ENCODE measurements at places on chromosomes 5 and 9. TPM values are rescaled to one million over a fixed set of nuclear protein-coding genes. Genes with fewer than 3 reads are reported as not detected.

DNA sequence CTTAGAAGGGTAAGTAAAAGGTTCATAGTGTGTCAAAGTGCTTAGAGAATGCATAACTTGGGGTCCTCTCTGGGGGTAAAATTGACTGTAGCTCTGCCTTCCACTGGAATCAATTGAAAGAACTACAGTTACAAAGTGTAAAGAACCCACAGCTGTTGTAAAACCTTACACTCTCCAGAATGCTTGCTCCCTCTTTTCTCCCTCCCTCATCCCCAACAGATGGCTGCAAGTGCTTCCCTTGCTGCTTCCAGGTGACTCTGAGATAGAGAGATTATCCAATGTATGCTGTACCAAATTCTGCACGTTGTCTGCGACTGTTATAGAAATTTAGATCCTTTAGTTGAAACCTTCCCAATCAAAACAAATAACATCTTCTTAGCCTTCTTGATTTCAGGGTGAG is 126.0 kb downstream of the STK32A start:
- DNase-seq = no peak

- DNase-seq = no peak
These were observed 134.6 kb downstream of the PIK3R1 start for GRCh38 chr5:68350176-68350575.

GRCh38 chr9:21450733-21451394 is 10.6 kb downstream of the IFNA1 start:
- no peak for DNase-seq

Gene PGM5
- 34.3 TPM for polyA plus RNA-seq

Gene SLC36A2
- 7.6 TPM for polyA plus RNA-seq

Gene MARCOL
- polyA plus RNA-seq = not detected

Gene PPIC
- polyA plus RNA-seq = 37.4 TPM

Measured in renal pelvis (tissue), 12 donors.